ENCODE measurements at places on chromosomes 5 and 9.

DNA sequence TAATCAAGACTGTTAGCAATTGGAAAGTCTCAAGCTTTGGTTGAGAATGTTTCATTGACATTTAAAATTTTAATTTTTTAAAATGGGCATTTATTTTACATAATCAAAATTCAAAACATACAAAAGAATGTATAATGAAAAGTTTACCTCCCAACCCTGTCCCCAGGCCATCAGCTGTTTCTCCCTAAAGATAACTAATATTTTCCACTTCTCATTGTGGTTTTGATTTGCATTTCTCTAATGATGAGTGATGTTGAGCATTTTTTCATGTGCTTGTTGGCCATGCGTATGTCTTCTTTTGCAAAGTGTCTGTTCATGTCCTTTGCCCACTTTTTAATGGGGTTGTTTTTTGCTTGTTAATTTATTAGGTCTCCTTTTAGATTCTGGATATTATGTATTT lies 11.4 kb upstream of the MACIR start:
- no peak for DNase-seq

DNA sequence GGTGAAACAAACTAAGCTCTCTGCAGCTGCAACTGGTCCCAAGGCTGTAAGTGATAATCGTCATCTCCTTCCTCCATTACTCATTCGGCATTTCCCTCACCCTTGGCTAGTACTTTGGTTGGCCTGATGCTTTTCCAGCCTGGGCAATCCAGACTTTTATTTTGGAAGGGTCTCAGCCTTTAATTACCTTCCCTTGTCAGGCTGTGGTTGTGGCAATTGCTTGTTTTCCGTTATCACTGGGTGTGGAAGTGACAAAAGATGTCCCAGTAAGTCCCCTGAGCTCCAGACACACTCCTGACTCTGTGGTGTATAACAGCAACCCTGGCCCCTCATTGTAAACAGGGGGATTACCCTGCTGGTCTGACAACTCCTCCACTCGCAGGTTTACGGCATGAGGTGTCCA lies 6.3 kb upstream of the FAF2 start:
- peak; percentile 17 for DNase-seq

GRCh38 chr9:86690034-86690433 lies 257.3 kb downstream of the GAS1 start:
- no peak for DNase-seq

DNA sequence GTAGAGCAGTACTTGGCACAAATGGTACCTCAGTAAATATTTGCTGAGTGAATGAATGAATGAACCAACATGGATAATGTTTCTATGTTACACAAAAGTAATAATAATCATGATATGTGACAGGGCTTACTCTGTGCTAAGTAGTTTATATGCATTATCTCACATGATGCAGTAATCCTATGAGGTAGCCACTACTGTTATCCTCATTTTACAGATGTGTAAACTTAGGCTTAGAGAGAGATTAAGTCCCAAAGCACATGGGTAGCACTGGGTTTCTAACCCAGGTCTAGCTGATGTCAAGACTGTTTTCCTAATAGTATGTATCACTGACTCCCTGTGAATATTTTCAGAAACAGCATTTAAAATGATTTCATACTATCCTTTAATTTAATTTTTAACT lies 44.1 kb upstream of the VDAC1 start:
- DNase-seq, result no peak

GRCh38 chr9:122088880-122089706 lies 4.0 kb downstream of the TTLL11 start:
- DNase-seq, result no peak

- DNase-seq, result no peak
Observed at GRCh38 chr5:602466-603035, 9.6 kb upstream of the CEP72 start.

DNA sequence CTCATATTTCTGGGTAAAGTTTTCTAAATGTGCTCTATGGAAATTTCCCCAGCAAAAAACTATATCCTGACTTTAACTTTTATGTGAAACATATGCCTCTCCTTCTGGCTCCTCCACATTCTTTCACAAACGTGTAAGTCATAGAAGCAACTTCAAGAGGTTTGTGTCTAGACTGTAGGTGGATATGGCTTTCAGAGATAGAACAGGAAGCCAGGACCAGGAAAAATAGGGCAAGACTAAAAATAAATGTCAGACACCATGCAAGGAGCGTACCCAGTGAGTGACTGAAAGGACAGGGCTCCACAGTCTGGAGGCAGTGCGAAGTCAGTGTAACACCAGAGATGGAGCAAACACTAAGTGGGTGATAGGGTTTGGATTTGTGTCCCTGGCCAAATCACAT lies 240.7 kb downstream of the COX7C start:
- DNase-seq, result no peak

DNA sequence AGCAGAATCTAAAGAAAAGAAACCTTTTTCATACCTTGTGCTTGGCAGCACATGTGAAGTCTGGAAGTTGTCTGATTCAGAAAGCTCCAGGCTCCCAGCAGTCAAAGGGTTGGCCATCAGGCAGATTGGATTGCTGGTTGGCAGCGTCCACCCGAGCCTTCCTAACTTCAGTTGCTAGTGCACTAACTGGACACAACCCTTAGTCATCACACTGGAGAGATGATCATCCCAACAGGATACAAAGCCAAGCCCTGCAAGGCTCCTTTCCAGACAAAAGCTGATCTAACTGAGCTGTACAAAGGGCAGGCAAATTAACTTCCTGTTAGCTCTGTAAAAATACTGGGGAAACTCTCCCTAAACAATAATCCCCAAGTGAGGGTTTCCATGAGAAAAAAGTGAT lies 185.6 kb downstream of the SNX18 start:
- no peak for DNase-seq
